ENCODE measurements at places on chromosomes 16 and 17. TPM values are rescaled to one million over a fixed set of nuclear protein-coding genes. Genes with fewer than 3 reads are reported as not detected.

DNA sequence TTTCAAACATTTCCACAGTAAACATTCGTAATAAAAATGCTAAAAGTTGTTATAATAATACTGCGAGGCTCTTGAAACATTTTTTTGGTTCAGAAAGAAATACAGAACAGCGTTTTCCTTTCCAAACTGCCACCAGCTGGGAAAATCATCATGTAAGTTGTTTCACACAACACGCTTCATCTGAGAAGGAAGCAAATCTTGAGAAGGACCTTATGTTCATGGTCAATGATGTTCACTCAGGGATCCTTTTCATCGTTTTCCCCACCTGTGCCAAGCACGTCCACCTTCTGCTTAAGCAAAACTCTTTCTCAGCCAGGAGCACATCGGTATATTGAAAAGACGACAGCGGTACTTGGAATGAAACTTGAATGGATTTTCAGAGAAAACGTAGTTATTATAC is 274.5 kb upstream of the ELAC2 start:
- no peak overlapping the region for H3K4me3 ChIP-seq
- no peaks in the 10 kb centered on the region for H3K27me3 ChIP-seq
- no peak overlapping the region for H3K27ac ChIP-seq

DNA sequence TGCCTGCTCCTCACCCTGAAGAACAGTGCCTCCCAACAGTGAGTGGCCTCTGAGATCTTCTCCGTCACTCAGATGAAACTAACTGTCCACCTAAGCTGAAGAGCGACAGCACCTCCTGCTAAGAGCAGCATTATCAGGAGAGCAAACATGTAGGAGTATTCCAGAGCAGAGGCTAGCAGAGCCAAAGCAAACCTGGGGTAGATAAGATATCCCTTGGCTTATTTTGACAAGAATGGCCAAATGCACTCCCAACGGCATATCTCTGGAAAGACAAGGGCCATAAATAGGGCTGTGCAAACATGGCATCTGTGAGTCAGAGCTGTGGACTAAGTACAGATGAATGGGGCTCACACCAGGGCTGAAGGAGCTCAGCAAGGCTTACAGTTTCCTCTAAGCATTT is 96.3 kb downstream of the NDEL1 start:
- no peaks in the 10 kb centered on the region for H3K4me1 ChIP-seq
- no peak overlapping the region for H3K27ac ChIP-seq
- H3K36me3 ChIP-seq: peaks cover 43% of the 10 kb centered on the region
- no peak for DNase-seq
- no peak overlapping the region for H3K4me3 ChIP-seq

The TBC1D28 gene
- total RNA-seq: not detected

DNA sequence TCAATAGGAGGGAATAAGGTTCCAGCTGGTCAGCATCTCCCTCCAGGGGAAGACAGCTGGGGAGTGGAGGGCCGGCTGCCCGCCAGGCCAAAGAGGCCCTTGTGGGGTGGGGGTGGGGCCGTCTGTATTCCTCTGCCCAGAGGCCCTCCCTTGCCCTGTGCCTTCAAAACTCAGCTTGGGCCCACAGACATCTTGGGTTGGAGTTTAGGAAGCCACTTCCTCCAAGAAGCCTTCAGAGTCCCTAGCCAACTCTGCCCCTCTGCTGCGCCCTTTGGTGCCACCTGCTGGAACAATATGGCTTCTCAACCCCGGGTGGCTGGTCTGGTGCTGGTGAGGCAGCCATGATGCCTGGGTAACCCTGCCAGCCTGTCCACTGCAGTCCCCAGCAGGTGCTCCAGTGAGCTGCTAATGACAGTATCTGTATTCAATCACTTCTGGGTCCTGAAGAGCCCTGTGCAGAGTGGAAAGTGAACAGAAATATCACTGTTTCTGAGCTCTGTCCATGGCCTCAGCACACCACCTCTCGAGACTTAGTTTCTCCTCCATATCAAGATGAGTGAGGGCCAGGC is 16.7 kb downstream of the HSD11B2 start:
- H3K27ac ChIP-seq: no peak overlapping the region
- peak; percentile 41 for DNase-seq
- H3K4me3 ChIP-seq: no peak overlapping the region
- peaks cover 29% of the 10 kb centered on the region for H3K36me3 ChIP-seq
- no peaks in the 10 kb centered on the region for H3K27me3 ChIP-seq

GRCh38 chr16:89955001-89955685 is 6.6 kb downstream of the DEF8 start:
- no peak for DNase-seq
- no peak overlapping the region for H3K4me3 ChIP-seq
- H3K36me3 ChIP-seq: peaks cover 26% of the 10 kb centered on the region
- H3K27ac ChIP-seq: no peak overlapping the region
- no peaks in the 10 kb centered on the region for H3K4me1 ChIP-seq
- H3K27me3 ChIP-seq: no peaks in the 10 kb centered on the region

The KRTAP1-5 gene
- not detected for total RNA-seq

The TXNDC17 gene
- 101 TPM for total RNA-seq

The MPHOSPH6 gene
- total RNA-seq: 32.0 TPM

DNA sequence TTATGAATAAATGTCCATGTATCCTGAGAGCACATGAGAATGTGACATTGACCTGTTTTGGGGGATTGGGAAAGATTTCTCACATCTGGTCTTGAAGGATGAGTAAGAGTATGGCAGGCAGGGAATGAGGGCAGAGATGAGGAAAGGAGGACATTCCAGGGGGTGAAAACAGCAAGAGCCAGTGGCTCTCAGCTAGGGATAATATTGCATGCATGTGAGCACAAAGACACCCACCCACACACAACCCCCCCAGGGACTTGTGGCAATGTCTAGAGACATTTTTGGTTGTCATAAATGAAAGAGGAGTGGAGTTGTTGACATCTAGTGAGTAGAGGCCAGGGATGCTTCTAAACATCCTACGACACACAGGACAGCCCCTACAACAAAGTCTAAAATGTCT is 6.0 kb downstream of the MYO1D start:
- no peaks in the 10 kb centered on the region for H3K27me3 ChIP-seq
- H3K27ac ChIP-seq: peak overlapping the region; percentile 96
- no peak overlapping the region for H3K4me3 ChIP-seq

DNA sequence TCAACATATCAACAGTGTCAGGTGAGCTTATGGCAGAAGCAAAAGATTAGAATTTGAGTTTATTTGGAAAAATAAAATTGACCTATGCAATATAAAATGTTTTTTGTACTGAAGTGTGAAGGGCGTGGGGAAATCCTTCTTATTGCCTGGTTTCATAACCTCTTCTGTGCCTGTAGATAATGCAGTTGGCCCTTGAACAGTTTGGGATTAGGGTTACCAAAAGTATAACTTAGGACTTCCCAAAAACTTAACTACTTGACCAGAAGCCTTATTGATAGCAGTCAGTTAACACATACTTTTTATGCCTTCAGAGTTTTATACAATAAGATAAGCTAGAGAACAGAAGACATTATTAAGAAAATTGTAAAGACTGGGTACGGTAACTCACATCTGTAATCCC is 66.0 kb downstream of the TMC6 start:
- no peak overlapping the region for H3K4me3 ChIP-seq
- no peaks in the 10 kb centered on the region for H3K36me3 ChIP-seq
- H3K27ac ChIP-seq: no peak overlapping the region
- peaks cover 17% of the 10 kb centered on the region for H3K4me1 ChIP-seq

The ACSM3 gene
- 10.2 TPM for total RNA-seq

The SLC2A4 gene
- not detected for total RNA-seq

The CACNG5 gene
- not detected for total RNA-seq

The ARHGAP44 gene
- total RNA-seq: 0.55 TPM

The OTOP3 gene
- not detected for total RNA-seq

The TEDC2 gene
- total RNA-seq: 15.2 TPM

The RNF166 gene
- total RNA-seq: 41.8 TPM

DNA sequence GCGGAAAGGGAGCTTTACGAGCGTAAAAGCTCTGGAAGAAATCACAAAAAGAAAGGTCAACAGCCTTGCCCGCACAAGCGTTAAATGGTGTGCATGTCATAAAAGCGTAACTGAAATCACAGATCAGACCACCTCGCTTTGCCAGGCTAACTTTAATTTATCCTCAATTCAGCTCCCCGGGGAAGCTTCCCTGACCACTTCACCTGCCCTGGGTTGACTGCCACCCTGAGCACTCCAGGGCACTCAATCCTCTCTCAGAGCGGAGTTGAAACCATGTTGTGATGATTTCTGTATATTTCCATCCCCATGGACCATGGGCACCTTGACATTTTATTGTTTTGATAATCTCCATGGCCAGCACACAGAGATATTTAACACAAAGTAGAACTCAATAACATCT is 16.1 kb upstream of the NAGS start:
- H3K36me3 ChIP-seq: no peaks in the 10 kb centered on the region
- peaks cover 4% of the 10 kb centered on the region for H3K4me1 ChIP-seq
- H3K27ac ChIP-seq: no peak overlapping the region
- no peak for DNase-seq
- H3K4me3 ChIP-seq: no peak overlapping the region
- peaks cover 3% of the 10 kb centered on the region for H3K27me3 ChIP-seq

The HYDIN gene
- total RNA-seq: not detected

DNA sequence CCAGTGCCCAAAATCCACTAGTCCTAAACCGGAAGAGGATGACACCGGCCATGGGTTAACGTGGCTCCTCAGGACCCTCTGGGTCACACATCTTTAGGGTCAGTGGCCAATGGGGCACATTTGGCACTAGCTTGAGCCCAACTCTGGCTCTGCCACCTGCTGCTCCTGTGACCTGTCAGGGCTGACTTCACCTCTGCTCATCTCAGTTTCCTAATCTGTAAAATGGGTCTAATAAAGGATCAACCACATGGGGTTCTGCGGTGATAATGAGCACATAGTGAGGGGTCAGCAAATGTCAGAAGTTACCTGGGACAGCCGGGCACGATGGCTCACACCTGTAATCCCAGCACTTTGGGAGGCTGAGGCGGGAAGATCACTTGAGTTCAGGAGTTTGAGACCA is 18.4 kb downstream of the QPRT start:
- H3K27me3 ChIP-seq: no peaks in the 10 kb centered on the region
- no peak overlapping the region for H3K27ac ChIP-seq
- peaks cover 3% of the 10 kb centered on the region for H3K4me1 ChIP-seq
- H3K4me3 ChIP-seq: no peak overlapping the region

DNA sequence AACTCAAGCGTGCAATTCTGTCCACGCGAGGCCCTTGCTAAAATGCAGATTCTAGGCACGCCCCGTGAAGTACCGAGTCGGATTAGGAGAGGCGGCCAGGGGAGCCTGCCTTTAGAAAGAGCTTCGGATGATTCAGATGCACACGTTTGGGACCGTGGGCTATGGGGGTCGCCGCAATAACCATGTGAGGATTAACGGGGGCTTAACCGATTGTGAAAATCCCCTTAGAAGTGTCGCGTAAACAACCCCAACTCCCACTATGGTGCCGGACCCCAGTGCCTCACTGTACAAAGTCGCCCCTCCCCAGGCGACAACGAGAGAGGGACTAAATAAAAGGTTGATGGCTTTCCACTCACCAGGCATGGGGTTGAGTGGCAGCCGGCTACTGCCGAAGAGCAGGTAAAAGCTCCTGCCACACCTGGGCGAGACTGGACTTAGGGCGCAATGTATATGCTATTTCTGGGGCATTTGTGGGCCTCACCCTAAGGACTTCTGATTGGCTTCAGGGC is 635 bp upstream of the SP2 start:
- peaks cover 15% of the 10 kb centered on the region for H3K4me1 ChIP-seq
- H3K27me3 ChIP-seq: no peaks in the 10 kb centered on the region
- H3K27ac ChIP-seq: peak overlapping the region; percentile 39
- DNase-seq: no peak
- no peaks in the 10 kb centered on the region for H3K36me3 ChIP-seq
- peak overlapping the region; percentile 90 for H3K4me3 ChIP-seq

DNA sequence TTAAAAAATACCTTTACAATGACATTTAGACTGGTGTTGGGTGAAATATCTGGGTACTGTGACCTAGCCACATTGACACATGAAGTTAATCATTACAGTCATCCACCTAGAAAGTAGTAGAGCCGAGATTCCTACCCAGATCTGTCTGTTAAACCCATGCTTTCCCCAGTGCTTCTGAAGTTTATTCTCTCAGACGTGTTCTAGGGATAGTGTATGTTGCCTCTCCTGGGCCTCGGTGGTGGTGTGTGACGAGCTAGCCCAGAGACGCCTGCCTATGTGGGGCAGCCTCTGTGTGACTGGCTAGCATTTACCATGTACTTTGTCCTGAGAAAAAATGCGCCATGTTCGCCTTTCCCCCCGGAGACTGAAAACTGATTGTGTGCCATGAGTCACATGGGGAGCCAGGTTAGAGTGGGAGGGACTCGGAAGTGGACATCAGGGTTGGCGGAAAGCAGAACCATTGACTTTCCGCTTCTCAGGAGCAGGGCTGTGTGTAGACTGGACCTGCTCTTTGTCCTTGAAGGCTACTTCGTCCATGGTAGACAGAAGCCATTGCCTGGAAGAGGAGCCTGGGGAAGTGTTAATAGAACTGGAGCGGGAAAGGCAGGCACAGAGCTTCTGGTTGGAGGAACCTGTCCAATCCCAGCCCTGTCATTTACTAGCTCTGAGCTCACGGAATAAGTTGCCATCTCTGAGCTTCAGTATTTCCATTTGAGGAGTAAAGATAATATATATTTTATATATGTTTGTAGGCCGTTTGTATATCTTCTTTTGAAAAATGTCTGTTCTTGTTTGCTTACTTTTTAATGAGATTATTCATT is 235.5 kb downstream of the SNX29 start:
- DNase-seq: no peak
- no peaks in the 10 kb centered on the region for H3K4me1 ChIP-seq
- no peak overlapping the region for H3K4me3 ChIP-seq
- no peak overlapping the region for H3K27ac ChIP-seq

The TMEM88 gene
- total RNA-seq: 39.2 TPM

The CA4 gene
- total RNA-seq: 0.29 TPM

- DNase-seq: no peak
- no peak overlapping the region for H3K4me3 ChIP-seq
- no peaks in the 10 kb centered on the region for H3K27me3 ChIP-seq
- H3K27ac ChIP-seq: no peak overlapping the region
These were observed 394.1 kb downstream of the SOX9 start for GRCh38 chr17:72514891-72515290.

DNA sequence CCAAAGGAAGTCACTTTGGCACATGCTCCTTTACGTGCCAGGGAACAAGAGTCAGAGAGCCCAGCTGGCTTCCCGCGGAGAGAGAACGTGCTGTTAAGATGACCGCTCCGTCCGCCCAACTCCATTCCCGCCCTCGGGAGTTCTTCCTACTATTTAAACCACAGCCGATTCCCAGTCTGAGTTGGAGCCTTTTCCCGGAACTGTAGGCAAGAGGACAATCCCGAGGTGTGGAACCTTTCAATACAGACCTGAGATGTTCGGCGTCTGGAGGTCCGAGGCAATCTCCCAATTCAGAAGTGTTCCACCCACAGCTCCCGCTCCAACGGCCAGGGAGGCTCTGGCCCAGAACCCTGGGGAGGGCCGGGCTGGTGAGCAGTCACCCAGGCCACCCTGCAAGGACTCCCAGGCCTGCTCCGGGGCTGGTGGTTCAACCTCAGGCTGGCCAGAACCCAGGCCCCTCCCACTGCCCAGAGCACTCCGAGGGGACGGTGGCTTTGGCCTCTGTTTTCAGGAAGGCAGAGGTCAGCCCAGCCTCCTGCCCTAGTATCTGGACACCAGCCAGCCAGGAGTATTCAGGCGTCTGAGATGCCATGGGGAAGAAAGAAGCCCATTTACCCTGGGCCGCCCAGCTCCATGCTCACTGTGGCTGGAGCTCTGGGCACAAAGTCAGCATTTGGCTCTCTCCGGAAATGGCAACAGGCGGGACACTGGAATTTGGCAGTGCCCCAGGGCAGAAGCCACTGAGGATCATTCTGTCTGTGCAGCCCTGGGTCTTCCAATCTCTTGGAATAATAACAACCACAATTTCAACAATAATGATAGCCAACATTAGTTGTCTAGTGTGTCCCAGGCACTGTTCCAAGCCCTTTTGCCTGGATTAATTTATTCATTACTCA is 21.4 kb downstream of the EMP2 start:
- peaks cover 13% of the 10 kb centered on the region for H3K4me1 ChIP-seq
- H3K27me3 ChIP-seq: no peaks in the 10 kb centered on the region
- H3K36me3 ChIP-seq: no peaks in the 10 kb centered on the region
- no peak overlapping the region for H3K4me3 ChIP-seq
- DNase-seq: peak; percentile 52
